ENCODE measurements at places on chromosomes 11 and 22.
A peak's percentile ranks its signal among the peaks of the same experiment; 100 is the strongest.

GRCh38 chr11:65906602-65907001, 6.4 kb upstream of the FOSL1 start:
- DNase-seq: no peak

- no peak for DNase-seq
Observed at GRCh38 chr11:36462321-36462720, 47.8 kb downstream of the TRAF6 start.

- DNase-seq: no peak
Observed at GRCh38 chr11:118258410-118258809, 5.7 kb downstream of the MPZL2 start.

GRCh38 chr22:38455530-38456271, 702 bp upstream of the KCNJ4 start:
- no peak for DNase-seq

- DNase-seq: no peak
Observed at GRCh38 chr11:65165410-65166317, 4.4 kb upstream of the SPDYC start.

- no peak for DNase-seq
Observed at GRCh38 chr11:78414321-78415051, 3.1 kb downstream of the GAB2 start.

DNA sequence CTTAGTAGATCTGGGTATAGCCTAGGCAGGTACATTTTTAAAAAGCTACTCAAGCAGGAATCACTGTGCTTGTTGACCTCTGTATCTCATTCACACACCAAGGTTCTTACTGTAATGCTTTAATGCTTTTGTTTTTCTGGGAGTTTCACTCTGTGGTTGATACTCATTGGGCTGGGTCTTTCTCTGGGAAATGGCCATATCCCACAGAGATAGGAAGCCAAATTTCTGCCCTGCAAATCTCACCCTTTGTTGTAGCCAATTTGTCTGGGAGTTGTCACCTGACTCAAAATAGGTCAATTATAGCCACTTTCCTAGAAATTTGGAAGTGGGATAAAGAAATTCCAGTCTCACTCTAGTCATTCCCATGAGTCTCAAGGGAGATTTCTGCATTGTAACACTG, 195.8 kb upstream of the BDNF start:
- DNase-seq: no peak

- no peak for DNase-seq
Observed at GRCh38 chr11:133414506-133414905, 117.8 kb downstream of the OPCML start.

DNA sequence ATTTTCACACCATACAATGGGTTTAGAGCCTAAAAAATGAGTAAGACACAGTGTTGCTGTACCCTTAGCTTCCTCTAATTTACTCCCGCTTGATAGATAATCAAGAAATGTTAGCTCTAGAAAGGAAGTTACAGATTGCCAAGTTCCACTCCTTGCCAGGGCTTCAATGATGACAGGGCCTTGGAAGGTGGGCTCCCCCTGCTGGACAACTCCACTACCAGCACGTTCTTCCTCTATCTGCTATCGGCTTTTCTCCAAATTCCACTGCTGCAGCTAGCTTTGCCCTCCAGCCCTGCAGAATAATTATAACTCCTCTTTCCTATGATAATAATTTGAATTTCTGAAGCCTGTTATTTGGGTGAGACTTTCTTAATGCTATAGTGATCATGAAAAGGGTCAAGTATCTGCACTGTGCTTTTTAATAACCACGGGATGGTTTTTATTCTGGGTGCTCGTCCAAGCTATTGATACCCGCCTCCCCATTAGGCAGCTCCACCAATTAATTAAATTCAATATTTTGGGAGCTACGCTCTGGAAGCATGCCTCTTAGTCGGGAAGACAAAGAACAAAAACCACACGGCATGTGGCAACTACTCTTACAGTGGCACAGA, 9.0 kb downstream of the SYN3 start:
- peak; percentile 39 for DNase-seq

GRCh38 chr11:88103337-88104206, 71.7 kb downstream of the RAB38 start:
- DNase-seq: peak; percentile 16

DNA sequence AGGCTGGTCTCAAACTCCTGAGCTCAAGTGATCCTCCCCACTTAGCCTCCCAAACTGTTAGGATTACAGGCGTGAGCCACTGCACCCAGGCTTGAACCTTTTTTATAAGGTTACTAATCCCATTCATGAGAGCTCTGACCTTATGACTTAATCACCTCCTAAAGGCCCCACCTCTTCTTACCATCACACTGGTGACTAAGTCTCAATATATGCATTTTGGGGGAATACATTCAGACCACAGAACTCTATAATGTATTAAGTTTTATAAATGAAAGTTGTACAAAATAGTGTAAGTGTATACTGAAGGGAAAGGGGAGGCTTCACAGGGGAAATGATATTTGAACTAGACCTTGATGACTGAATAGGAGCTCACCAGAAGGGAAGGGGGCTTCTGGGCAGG, 28.4 kb upstream of the RBFOX2 start:
- no peak for DNase-seq

DNA sequence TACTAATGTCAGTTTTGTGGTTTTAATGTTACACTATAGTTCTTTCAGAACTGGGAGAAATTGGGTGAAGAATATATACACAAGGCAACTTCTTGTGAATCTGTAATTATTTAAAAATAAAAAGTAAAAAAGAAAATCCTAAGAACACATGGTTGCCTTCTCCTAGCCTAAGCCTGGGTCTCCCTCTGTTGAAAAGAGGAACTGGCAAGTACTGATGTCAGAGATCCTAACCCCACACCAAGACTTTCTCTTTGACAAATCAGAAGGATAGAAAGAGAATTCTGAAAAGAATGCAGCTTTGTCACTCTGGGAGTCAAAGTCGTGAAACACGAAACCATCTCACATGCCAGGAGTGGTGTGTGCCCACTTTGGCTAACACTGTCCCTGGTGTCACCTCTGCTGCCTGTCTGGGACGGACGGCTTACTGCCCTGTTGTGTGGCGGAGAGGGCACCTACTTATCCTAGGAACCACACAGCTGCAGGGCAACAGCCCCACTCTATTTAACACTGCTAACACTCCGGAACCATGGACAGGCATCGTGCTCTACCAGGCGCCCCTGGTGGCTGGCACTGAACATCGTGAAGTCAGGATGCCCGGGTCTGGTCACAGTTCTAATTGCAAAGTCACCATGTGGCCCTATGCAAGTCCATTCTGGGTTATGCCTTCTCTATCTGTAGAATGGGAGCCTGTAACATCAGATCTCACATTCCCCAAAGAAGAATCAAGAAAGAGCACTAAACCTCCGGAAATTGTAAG, 108.7 kb upstream of the CD82 start:
- DNase-seq: no peak

GRCh38 chr11:18704698-18705097, 6.1 kb downstream of the TMEM86A start:
- DNase-seq: no peak

DNA sequence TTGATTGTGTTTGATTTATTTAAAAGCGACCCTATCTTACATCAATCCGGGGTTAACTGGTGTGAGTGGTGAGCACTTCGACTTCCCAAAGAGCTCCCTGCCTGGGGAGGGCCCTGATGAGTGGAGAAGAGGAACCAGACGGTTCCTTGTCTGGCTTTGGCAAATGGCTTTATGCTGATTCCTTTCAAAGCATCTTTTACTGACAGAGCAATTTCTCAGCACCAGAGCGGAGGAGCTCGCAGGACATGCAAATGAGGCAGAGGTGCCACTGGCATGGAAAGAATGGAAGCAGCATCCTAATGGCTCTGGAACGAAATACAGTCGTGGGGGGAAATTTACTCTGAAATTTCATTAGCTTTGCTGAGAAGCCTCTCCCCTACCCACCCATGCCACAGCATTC, 410.9 kb upstream of the B3GAT1 start:
- no peak for DNase-seq

- DNase-seq: no peak
Observed at GRCh38 chr11:61390161-61390560, 2.2 kb upstream of the TMEM216 start.

- DNase-seq: no peak
Observed at GRCh38 chr11:106961518-106961917, 56.8 kb downstream of the GUCY1A2 start.

GRCh38 chr11:62980133-62980760, 4.5 kb downstream of the SLC22A6 start:
- no peak for DNase-seq

- DNase-seq: no peak
Observed at GRCh38 chr22:20899827-20900423, 17.3 kb upstream of the CRKL start.

DNA sequence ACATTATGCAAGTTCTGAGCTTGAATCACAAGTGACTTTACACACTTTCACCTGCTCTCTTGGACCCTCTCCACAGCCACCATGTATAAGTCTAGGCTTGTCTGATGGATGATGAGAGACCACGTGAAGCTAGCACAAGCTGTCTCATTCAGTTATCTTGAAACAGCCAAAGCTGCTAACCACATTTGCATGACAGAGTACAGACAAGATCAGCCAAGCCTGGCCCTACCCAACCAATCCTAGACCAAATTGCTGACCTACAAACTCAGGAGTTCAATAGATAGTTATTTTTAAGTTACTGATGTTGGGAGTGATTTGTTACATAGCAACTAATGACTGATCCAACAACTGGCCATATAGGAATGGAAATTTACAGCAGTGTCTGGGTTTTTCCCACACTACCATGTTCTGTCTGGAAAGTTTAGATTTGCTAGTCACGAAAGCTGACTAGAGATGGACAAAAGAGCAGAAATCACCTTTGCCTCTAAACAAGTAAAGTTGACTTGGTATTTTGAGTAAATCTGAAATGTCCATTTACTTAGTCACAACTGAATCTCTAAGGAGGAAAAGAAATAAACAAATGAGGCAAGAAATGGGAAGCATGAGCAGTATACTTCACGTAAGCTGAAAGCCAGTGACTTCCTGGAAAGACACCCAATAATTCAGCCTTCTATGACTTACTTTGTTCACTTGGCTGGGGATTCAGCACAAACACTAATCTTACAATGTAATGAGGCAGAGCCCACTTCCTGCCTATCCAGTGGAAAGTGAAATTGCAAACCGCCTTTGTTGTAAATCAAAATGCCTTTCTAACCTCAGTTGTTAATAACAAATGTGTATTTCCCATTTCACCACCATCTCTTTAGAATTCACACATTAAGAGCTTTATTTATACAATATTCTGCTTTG, 101.7 kb downstream of the FAM181B start:
- no peak for DNase-seq

- no peak for DNase-seq
Observed at GRCh38 chr11:58438486-58438885, 3.5 kb downstream of the OR5B12 start.

DNA sequence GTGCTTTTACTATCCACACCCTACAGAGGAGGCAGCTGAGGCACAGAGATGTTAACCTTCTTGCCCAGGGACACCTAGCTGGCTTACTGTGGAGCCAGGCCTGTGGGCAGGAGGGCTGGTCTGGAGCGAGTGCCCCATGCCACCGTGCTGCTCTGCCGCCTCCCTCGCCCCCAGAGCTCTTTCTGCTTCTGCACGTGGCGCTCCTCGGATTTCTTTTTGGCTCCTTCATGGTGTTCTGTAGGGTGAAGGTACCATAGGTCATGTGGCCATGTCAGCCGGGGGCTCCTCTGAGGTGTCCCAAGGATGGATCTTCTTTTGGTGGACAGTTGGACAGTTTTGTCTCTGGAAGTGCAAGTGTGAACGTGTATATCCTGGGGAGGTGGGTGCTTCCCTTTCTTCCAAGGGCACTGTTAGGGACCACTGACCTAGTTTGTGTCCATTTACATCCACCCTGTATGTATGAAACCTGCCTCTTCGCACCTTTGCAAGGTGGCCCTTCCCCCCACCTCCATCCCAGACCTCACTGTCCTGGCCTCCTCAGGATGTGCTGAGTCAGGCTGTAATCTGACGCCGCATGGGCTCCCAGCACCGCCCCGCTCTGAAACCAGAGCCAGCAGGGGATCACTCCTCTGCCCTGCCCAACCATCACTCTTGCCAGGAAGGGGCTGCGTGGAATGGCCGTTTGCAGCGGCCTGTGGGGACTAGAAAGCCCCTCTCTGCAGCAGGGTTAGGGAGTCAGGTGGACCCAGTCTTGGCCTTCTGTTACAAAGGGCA, 31.7 kb downstream of the POLR3H start:
- no peak for DNase-seq

- no peak for DNase-seq
Observed at GRCh38 chr11:66006891-66007176, 4.5 kb downstream of the BANF1 start.

DNA sequence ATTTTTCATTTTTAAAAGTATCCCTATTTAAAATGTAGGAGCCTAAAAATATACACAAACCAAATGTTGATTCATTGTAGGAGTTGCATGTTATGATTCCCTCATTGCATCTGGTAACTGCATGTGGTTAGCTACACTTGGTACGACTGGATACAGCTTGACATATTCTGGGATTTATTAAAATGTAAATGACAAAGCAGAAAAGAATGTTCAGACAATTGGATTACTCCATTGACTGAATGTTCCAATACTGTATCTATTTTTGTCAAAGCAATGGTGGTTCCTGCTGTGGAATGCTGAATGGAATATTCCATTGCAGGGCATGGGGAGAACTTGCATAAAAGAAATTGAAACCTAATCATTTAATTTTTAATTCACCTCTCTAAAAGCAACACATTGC, 30.8 kb downstream of the BLID start:
- DNase-seq: no peak

DNA sequence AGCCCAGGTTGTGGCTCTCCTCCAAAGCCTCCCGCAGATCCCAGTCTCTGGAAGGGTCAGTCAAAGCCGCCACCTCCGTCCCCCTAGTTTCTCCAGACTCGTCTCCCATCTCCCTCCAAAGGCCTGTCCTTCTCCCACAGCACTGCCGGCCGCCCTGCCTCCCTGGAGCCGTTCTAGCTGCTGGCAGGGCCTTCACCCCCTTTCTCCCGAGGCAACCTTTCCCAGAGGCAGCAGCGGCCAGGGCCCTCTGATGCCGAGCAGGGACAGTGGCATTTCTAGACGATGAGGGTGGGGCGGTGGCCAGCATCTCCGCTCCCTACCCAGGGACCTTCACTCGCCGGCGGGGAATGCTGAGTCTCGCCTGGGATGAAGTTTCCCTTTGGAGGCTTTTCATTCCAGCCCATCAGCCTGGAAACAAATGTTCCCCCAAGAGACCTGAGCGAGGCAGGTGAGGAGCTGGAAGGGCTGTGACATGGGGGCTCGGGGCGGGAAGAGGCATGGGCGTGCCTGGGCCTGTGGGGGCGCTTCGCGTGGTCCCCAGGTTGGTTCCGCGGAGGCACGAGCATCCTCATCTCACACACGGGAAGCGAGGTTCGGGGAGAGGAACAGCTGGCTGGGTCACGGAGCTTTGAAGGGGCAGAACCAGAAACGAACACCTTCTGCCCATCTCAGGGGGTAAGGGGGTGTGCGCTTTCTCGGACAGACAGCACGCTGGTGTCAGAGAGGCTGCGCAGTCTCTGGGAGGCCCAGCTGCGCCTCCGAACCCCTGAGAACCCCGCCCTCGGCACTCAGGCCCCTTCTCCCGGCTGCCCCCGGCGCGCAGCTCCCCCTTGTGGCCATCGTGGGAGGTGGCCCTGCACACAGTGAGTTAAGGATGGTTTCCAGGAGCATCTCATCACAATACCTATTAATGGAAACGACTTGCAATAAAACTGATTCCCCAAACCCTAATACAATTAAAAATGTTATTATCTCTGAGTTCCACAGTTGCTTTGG, 18.1 kb upstream of the KLHL35 start:
- DNase-seq: peak; percentile 25

GRCh38 chr11:71557257-71557656, 8.1 kb upstream of the KRTAP5-10 start:
- DNase-seq: no peak

Measured in activated CD4-positive, alpha-beta T cell treated with anti-CD3 and anti-CD28 coated beads for 24 hours (primary cell).